ENCODE measurements at places on chromosomes 16 and 17.

DNA sequence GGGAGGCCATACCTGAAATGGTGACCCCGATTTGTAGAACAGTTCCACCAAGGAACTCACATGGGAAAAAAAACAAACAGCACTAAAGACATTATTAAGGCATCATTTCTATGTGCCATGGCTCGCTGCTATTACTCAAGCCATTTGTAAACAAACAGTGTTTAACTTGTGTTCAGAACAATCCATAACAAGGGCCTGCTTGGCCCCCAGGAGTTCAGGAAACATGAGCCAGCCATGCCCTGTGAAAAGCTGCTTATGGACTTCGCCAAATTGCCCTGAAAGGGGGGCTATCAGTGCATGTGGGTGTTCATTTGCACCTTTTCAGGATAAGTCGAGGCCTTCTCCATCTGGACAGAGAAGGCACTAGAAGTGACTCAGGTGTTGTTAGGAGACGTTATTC is 8.0 kb downstream of the POLR3K start:
- DNase-seq, result no peak

DNA sequence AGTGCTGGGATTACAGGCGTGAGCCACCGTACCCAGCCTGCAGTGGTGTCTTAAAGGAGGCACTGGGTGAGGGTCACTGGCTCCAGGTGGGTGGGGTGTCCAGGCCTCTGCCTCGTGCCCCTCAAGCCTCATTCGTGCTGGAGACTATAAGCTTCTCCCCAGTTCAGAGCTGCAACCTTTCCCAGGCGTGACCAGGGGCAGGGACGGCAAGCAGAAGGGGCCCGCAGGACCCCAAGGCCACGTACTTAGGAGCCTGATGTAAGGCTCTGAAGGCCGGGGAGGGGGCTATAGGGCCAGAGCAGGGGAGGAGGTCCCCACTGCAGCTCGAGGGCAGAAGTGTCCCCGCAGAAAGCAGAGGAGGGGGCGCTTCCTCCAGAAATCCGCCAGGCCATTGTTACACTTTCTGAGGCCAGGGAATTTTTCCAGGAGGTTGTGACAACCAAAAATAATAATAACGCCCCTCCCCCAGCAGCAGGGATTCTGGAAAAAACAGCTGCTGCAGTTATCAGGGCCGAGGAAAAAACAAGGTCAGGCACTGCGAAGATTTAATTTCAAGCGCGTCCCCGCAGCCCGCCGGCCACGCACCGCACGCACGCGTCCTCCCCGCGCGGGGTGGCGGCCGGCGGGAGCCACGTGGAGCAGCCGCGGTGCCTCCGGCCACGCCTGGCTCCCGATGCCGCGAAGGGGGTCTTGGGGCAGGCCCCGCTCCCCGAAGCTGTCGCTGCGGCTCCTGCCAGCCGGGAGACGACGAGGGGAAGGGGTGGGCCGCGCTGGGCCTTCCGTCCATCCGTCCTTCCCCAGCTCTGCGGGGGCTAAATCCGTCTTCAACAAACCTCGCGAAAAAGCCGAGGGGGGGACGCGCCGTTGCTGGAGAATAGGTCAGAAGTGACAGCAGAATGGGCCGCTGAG is 45.8 kb upstream of the SLC38A10 start:
- no peak for DNase-seq

GRCh38 chr17:83100220-83100852 is 20.9 kb downstream of the METRNL start:
- no peak for DNase-seq

DNA sequence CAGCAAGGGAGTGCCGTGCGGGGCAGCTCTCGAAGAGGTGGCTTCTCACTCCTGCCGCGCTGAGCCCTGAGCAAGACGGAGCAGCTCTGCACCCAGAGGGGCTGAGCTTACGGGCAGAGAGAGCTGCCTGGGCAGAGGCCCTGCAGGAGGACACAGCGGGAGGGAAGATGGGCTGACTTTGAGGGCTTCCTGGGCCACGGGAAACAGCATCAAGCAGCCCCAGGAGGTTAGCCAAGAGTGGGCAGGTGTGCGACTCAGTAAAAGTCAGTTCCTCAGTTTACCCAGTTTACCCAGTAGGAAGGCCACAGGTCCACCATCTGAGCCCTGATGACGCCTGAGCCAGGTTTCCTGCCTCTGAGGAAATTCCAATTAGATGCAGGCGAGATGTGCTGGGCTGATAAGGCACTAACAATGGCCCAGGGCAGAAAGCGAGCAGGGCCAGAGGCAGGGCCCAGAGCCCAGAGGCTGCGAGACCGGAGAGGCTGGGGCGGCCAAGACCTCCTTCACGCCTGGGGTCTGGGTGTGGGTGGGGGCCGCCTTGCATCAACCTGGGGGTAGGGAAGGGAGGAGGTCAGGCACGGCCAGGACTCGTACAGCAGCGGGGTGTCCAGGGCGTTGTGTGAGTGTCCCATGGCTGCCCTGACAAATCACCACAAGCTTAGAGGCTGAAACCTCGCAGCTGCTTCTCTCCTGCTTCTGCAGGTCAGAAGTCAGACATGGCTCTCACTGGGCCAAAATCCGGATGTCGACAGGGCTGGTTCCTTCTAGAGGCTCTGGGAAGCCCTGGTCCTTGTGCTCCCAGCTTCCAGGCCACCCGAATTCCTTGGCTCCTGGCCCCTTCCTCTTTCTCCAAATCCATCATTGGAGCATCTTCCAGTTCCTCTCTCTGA is 32.0 kb upstream of the CIBAR2 start:
- DNase-seq, result no peak

- no peak for DNase-seq
These were observed 56.6 kb downstream of the NCOR1 start for GRCh38 chr17:16158714-16159113.
